ENCODE measurements at places on chromosomes 2 and 18.

DNA sequence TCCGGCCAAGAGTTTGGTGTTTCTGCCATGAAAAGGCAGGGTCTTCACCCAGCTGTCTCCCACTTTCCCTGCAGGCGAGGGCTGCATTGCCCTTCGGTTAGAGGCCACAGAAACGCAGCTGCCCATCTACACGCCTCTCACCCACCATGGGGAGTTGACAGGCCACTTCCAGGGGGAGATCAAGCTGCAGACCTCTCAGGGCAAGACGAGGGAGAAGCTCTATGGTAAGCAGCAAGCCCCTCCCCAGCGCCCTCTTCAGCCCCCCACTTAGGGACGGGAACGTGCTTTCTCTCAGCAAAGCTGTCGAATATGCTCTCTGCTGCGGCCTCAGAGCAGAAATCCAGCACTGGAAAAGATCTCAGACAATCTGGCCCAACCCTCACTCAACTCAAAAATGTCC, 57.7 kb upstream of the ATG16L1 start:
- DNase-seq, result no peak

- peak; percentile 63 for DNase-seq
Measured at GRCh38 chr18:79393635-79394533, 1.8 kb upstream of the NFATC1 start.

DNA sequence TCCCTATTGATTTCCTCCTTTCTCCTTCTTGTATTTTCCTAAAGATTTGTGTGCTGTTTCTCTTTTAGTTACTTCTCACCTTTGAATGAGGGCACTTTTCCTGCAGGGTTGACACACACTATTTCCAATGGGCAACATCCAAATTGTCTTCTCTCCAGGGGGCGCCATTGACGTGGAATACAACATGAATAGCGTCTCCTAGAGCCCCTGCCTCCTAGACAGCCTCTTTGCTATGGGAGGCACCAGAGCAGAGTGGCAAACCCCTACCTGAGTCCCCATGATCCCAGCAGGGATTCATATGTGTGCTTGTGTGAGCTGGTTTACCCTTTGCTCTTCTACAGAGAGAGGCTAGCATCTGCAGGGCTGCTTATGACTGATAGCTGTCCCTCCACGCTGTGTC, 61.3 kb upstream of the ITSN2 start:
- DNase-seq, result peak; percentile 26

DNA sequence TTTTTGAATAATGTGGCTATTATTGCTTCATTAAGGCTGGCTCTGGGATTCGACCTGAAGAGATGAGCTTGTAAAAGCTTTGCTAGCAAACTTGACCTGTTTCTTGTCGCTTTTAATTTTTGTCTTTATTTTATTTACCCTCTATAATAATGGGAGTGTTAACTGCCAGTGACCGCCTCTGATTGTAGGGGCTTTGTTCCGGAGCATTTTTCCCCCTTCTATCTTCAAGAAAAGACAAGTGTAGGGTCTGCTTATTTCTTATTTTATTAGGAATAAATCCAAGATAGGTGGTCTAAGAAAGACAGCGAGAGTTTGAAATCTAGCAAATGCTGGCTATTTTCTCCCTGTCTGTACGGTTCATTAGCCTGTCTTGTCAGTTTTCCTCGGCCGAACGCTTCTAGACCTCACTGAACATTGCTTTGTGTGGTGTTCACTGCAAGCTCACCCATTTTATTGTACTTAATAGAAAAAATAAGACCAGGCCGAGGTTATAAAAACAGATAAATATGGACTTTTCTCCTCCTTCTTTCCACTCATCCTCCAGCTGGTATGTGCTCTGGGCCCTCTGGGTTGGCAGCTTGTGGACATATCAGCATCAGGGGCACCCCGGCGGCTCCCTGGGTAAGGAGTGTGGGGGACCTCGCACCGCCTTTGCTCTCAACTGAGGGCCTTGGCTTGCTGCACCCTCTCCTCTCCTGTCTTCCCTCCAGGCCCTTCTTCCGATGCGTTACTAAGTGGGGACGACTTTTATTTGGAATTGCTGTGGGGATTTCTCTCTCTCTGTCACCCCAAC, 8.5 kb downstream of the MEIS1 start:
- DNase-seq, result no peak

Data from fibroblast of skin of left quadriceps (primary cell).